ENCODE measurements at places on chromosomes 6 and 20.

- DNase-seq = no peak
Observed at GRCh38 chr6:132209351-132209750, 191.9 kb downstream of the MOXD1 start.

DNA sequence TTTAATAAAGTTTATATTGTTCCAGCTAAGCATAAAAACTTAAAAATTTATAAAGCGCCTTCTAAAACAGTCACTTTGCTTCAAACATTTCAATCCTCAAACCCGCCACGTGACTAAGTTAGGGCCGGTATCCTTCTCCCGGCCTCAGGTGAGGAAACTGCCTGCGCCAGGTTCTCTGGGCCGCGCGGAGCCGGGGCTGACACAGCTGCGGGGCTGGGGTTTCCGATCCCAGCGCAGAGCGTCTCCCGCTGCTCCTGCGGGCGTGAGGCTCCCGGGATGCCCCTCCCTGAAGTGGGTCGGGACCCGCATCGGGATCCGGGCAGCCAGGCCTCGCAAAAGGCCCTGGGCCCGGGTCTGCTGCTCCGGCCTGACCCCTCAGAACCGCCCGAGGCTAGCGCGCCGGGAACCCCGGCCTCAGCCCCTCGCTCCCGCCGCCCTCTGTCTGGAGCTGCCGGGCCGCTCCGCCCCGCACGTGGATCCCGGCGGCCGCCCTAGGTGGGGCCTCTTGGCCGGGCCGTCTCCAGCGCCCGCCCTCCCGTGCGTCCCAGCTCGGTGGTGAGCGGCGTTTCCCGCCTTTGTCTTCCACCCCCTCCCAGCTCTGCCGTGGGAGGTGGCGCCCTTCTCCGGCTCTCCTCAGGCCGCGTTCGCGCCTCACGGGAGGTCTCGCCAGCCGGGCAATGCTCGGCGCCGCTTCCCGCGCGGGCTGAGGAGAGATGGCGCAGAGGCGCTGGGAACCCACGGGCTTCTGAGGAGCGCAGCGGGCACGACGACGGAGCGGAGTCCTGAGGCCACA, 267.9 kb downstream of the DLL1 start:
- peak; percentile 29 for DNase-seq

DNA sequence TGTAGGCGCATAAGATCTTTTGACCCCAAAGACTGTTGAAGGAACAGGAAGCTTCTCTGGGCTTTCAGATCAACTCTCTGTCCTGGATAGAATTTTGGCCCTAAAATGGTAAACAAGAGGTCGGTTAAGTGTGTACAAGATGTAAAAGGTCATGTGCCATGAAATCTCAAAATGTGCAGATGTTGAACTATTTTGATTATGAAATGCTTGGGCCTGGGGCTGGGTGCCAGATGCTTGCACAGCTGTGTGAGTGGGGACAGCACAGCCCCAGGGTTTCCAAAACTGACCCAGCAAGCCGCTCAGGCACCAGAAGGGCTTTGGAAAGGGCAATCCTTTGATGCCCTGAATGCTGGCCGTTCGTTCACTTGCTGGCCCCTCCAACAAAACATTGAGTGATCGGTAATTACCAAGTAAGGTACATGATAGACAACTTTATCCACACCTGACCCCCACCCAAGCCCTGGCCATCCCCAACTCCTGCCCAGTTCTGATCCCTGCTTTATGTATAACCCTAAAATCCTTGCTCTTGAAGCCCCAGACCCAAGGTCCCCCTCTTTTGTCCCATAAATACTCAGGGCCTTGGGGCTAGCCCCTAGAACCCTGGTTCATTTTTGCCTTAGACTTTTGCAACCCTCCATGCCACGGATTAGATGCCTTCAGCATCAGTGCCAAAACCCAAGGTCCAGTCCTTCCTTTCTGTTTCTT, 1.9 kb downstream of the TMEM239 start:
- DNase-seq = no peak

DNA sequence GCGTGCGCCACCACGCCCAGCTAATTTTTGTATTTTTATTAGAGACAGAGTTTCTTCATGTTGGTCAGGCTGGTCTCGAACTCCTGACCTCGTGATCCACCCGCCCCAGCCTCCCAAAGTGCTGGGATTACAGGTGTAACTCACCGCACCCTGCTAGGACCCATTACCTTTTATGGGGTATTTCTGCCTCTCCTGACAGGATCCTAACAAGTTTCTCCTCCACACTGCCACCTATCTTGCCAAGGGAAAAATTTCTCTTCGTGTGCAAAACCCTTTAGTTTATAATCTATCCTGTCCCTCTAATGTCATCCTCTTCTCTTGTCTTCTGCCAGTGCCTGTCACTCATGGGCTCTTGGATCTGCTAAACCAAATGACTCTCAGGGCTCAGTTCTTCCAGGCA, 1.9 kb downstream of the STMND1 start:
- no peak for DNase-seq
